ENCODE measurements at places on chromosomes 2 and 18.

GRCh38 chr2:73825408-73825807 lies 3.4 kb upstream of the STAMBP start:
- no peak for DNase-seq

- DNase-seq, result peak; percentile 83
Measured at GRCh38 chr2:50143822-50144575, 887.9 kb downstream of the NRXN1 start.

DNA sequence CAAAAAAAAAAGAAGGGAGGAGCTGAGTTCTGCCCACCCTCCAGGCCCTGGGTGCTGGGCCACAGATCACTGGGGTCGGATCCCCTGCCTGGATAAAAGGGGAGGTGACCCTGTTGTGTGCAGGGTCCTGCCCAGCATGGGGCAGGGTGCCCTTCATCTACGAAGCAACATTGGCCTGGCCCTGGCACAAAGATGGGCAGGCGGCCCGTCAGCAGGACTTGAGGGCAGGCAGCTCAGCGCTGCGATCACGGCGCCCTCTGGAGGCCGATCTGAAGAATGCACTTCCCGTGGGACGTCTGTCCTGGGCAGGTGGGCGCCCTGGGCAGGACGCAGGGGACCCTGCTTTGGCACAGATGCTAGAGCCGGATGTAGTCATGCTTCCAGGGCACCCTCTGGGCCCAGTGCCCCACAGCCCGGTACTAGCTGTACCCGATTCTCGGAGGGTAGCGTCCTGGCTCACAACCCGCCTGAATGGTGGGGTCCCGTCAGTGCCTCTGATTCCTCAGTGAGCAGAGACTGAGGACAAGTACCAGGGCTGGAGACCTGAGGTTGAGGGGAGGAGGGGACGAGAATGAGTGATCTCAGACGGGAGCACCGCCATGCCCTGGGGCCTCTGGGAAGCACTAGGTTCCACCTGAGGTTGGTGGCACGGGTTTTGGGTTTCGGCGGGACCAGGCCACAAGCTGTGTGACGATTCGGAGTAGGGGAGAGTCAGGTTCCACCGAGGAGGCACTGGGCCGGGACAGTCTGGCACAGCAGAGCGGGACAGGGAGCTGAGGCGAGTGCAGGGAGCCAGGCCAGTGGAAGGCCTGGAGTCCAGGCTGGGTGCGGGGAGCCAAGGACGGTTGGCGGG lies 18.0 kb downstream of the ARID5A start:
- peak; percentile 50 for DNase-seq

GRCh38 chr2:95020275-95021022 lies 5.1 kb upstream of the MAL start:
- no peak for DNase-seq

DNA sequence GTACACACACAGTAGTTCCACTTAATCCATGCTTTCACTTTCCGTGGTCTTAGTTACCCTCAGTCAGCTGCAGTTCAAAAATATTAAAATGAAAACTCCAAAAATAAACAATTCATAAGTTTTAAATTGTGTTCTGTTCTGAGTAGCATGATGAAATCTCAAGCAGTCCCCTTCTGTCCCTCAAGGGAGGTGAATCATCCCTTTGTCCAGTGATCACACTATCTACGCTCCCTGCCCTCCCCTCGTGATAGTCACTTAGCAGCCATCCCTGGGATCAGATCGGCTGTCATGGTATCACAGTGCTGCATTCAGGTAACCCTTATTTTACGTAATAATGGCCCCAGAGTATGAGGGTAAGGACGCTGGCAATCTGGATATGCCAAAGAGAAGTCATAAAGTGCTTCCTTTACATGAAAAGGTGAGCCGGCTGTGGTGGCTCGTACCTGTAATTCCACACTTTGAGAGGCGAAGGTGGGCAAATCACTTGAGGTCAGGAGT lies 5.8 kb upstream of the RTN4 start:
- DNase-seq, result no peak

DNA sequence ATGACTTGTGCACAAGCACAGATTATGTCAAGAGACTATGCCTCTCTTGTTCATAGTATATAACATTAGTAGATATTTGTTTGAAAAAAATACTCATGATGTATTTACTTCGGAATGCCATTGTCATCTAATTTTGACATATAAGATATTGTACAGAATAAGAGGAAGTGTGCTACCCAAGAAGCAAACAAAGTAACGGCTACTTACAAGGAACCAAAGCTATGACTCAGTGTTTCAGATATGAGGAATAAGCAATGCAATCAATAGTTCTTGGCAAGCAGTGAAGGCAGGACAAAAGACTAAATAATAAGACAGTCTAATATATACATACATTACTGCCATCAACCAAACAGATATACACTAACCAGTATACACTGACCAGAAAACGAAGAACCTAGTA lies 256.3 kb downstream of the CCDC178 start:
- no peak for DNase-seq

DNA sequence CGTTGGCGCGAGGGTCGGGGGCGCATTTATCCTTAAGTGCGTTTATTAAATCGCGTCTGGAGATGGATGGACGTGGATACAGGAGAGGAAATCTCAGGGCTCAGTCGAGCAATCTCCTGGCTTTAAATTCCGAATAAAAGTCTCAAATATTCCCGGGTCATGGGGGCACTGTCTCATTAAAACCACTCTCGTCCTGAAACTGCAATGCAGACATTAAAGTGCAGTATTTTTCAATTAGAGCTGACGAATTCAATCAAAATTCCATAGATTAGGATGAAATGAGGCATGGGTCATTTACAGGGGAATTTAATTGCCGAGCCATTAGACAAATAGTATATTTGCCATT lies 10.7 kb upstream of the GBX2 start:
- DNase-seq, result peak; percentile 62

DNA sequence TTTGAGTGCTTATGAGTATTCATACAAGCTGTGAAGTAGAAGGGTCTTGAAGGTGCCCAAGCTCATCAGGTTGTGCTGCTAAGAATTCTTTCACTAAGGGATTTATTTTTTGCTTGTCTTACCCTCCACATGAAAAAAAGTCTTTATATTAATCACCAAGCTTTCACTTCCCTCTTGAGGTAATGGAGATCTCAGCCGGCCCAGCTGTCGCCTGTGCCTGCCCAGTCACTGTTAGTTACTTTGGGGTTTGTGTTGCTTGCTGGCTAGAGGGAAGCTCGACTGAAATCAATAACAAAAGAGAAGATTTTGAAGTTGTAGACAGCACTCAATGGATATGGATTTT lies 21.9 kb downstream of the MC2R start:
- no peak for DNase-seq

DNA sequence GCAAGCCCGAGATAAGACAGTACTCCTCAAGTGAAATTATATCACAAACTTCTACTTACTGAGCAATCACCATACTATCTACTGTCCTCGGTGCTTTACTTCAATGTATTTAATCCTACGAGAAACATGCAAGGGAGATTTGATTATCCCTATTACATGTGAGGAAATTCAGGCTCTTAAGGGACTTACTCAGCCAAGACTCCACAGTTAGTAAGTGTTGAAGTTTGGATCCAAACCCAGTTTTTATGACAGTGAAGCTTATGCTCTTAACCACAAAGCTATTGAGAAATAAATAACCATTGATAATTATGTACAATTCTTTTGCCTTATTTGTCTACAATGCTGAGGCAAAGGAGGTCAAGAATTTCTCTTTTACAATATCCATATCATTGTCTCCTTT lies 672.9 kb upstream of the ACVR2A start:
- no peak for DNase-seq

DNA sequence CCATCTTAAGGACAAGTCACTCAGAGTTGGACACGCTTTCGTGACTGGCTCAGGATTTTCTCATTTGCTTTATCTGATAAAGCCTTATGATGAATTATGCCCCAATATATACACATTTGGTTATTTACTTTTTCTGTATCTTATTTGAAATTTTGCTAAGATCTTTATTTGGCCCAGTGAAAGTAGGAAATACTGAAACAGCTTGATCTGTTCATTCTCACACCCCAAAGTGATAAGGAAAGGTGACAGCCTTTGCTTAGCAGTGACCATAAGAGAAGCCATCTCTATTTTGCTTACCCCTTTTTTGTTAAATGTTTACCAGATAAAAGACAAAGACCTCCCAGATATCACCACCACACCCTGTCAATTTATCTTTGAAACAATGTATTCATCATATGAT lies 428.3 kb downstream of the PARD3B start:
- DNase-seq, result no peak

GRCh38 chr18:47999801-48000248 lies 69.4 kb upstream of the SMAD2 start:
- DNase-seq, result no peak

- DNase-seq, result no peak
Measured at GRCh38 chr2:18719978-18720775, 130.8 kb upstream of the NT5C1B start.

DNA sequence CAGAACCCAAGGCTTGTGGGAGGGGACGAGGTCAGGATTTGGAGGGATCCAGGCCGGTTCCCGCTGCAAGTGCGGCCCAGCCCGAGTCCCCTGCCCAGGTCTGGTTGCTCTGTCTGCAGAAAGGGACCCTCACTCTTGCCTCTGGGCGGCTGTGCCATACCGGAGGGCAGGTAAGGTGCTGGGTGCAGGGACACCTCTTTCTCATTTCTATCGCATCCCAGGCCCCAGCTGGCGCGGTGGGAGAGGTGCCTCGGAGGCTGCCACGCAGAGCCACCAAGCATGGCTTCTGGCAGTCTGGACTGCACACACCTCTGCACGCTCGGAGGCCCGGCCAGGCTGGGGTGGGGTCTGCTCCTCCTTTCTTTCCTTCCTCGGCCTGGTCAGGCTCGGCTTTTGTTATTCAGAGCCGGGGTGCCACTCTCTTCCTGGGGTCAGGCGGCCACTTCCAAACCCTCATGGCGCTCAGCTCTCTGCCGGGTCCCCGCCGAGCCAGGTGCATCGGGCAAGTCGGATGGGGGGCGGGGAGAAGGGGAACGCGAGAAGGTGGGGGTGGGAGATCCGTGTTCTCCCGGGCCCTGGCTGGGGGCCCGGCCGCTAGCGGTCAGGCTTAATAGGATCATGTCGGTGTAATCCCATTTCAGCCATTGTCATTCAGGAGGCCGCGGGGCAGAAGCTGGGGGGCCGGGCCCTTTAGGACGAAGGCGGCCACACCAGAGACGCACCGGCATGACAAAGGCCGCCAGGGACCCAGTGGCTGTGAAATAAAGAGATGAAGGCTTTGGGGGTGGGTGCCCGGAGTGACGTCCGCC lies 9.0 kb downstream of the GBX2 start:
- DNase-seq, result no peak

DNA sequence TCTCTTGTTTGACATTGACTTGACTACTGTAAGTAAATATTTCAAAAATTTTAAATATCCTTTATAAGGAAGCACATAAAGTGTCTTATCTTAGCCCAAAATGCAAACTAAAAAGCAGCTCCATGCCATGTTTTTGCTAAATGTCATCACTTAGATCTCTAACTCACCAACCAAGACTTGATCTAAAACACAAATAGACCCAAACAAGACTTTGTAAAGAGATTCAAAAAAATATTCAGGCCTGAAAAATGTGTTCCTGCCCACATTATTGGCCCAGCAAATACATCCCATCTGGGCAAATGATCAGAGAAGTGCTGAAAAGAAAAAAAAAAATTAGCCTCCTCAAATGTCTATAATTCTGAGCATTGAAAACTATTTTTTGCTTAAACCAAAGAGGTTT lies 187.6 kb downstream of the MREG start:
- no peak for DNase-seq

GRCh38 chr2:153891051-153891450 lies 19.3 kb downstream of the GALNT13 start:
- peak; percentile 52 for DNase-seq

DNA sequence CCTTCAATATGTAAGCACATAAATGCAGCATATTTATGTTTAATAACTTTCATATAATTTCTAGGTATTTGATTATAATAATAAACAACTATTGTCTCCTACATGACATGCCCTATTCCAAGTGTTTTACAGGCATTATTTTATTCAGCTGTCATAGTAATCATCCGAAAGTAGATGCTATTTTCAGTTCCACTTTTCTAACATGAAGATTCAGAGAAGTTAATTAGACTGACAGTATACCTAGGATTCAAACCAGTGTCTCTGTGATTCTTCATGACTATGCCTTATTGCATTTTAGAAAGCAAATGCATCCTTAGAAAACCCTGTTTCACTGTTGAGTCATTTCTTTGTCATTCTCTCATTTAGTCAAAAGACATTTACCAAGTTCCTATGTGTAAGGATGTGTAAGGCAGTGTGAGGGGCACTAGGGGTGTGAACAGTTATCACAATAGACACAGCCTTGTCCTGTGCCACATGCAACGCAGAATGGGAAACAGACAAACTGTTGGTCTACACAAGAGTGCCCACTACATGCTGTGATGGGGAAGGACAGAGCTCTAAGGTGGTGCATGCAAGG lies 79.8 kb downstream of the DTNA start:
- DNase-seq, result no peak

All from cerebellar cortex (tissue), 1 donor.